ENCODE measurements at places on chromosomes 2 and 18. TPM values are rescaled to one million over a fixed set of nuclear protein-coding genes. Genes with fewer than 3 reads are reported as not detected.

INPP5D gene
- total RNA-seq = 126 TPM

DNA sequence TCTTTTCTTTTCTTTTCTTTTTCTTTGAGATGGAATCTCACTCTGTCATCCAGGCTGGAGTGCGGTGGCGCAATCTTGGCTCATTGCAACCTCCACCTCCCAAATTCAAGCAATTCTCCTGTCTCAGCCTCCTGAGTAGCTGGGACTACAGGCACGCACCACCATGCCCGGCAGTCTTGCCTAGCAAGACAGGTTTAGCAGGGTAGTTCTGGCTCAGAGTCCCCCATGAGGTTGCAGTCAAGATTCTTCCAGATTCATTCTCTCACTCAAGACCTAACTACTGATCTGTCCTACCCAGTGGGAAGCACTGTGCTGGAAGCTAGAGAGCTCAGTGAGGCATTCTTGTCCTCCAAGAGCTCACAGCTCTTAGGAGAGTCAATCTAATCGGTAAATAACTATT is 17.6 kb upstream of the ZAP70 start:
- H3K4me1 ChIP-seq = no peaks in the 10 kb centered on the region
- H3K4me3 ChIP-seq = no peak overlapping the region
- no peak for DNase-seq

DNA sequence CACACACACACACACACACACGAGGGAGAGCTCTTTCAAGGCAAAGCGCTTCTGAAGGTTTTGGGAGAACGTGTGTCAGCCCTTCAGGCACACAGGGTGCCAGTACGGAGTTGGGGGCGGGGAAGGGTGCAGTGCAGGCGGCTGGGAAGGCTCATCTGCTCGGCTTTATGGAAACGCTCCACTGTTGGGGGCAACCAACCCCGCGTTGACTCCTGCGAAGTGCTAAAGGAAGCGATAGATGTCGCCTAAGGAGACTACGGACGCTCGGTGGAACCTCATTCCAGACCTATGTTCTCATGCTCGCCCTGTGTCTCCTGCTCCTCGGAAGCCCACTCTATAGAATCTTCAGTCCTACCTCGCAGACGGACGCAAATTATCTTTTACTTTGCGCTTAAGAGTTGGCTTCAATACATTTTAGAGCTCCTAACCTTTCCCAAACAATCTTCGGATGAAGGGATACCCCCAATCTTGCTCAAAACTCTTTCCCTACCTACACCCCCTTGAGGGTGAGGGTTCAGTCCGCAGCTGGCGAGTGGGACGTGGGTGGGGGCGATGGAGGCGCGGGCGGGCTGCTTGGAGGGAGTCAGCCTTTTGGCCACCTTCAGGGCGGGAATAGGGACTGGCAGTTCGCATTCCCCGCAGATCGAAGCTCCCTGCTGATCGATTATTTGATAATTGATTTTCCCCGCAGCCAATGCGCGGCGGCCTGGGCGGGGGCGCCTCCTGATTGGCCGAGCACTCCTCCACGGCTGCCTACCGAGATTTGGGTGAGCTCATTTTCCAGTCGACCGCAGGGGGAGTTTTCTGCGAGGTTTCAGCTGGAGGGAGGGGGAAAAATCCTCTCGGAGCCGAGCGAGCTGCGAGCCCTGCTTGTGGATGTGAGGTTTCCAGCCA is 1.9 kb upstream of the MEIS1 start:
- H3K4me1 ChIP-seq = no peaks in the 10 kb centered on the region
- 0 out of 2 replicates have a peak overlapping the region, but pooled peaks have one; percentile 57 for H3K4me3 ChIP-seq
- peaks cover 29% of the 10 kb centered on the region for H3K27me3 ChIP-seq
- no peak for DNase-seq
- no peaks in the 10 kb centered on the region for H3K36me3 ChIP-seq

- peaks cover 28% of the 10 kb centered on the region for H3K4me1 ChIP-seq
- no peaks in the 10 kb centered on the region for H3K27me3 ChIP-seq
- no peak for DNase-seq
- H3K27ac ChIP-seq = no peak overlapping the region
- no peak overlapping the region for H3K4me3 ChIP-seq
- H3K36me3 ChIP-seq = no peaks in the 10 kb centered on the region
These were observed 21.6 kb upstream of the SP3 start for GRCh38 chr2:173986805-173987204.

GALR1 gene
- not detected for total RNA-seq

DNA sequence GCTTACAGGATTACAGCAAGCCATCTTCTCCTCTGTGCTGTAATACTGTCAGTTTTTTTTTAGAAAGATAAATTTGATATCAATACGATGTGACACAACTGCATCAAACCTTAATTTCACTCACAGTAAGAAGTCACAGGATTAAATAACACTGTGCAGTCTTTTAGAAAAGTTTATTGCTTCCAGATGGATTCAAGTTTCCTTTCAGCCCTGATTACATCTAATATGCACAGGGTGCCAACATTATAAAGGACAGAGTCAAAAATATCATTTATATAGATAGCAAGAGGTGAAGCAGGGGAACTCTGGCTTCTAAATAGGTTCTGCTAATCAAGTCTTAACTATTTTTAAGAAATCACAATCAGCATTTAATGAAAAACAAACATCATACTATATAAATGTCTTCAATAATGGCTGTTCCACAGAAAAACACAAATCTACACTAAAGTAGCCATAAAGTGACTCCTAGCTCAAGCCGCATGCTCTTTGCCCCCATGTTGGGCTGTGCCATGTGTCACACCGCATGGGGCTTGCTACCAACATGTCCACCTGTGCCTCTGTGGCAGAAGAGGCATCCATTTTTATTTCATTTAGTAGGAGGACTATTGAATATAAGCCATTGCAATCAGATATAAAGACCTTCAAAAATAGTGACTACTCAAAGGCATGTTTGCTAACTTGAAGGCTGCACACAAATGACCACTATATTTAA is 35.0 kb downstream of the CERKL start:
- H3K27me3 ChIP-seq = peaks cover 3% of the 10 kb centered on the region
- no peak overlapping the region for H3K4me3 ChIP-seq
- DNase-seq = no peak
- H3K27ac ChIP-seq = no peak overlapping the region
- H3K4me1 ChIP-seq = no peaks in the 10 kb centered on the region

COPS9 gene
- 125 TPM for total RNA-seq

RUFY4 gene
- 2.7 TPM for total RNA-seq

CFAP221 gene
- total RNA-seq = not detected

DNA sequence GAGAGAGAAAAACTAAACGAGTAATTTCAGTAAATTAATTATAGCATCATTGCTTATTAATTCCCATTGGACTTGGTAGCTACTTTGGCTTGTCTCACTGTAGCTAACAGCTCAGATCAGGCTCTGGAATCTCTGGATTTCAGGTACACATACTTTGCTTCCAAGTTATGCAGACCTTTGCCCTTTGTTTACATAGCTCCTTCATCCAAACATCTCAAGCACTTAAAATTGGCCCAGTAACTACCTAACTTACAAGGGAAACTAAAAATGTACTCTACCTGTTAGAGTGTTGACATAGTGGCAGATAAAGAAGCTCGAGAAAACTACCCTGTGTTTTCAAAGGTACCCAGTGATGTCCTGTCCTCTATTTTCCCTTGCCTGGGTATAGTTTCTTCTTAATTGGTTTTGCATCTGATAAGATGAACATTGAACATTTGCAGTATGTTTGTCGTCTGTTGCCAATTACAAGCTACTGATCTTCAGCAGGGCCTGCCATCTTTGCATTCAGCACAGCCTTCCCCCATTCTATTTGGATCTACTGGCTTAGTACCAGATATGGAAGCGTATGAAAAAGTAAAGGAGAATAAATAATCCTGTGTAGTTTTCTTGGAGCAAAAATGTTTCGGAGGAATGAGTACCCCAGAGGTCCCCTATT is 601.5 kb upstream of the FANCL start:
- no peaks in the 10 kb centered on the region for H3K4me1 ChIP-seq
- H3K4me3 ChIP-seq = no peak overlapping the region
- no peak overlapping the region for H3K27ac ChIP-seq
- DNase-seq = no peak
- H3K36me3 ChIP-seq = no peaks in the 10 kb centered on the region

GRCh38 chr2:85999061-85999831 is 106.4 kb downstream of the POLR1A start:
- H3K27me3 ChIP-seq = no peaks in the 10 kb centered on the region
- H3K27ac ChIP-seq = peak overlapping the region; percentile 93
- peaks cover 63% of the 10 kb centered on the region for H3K4me1 ChIP-seq

- no peak for DNase-seq
- H3K27me3 ChIP-seq = no peaks in the 10 kb centered on the region
These were observed 19.4 kb upstream of the KIF1A start for GRCh38 chr2:240839152-240840143.

DNA sequence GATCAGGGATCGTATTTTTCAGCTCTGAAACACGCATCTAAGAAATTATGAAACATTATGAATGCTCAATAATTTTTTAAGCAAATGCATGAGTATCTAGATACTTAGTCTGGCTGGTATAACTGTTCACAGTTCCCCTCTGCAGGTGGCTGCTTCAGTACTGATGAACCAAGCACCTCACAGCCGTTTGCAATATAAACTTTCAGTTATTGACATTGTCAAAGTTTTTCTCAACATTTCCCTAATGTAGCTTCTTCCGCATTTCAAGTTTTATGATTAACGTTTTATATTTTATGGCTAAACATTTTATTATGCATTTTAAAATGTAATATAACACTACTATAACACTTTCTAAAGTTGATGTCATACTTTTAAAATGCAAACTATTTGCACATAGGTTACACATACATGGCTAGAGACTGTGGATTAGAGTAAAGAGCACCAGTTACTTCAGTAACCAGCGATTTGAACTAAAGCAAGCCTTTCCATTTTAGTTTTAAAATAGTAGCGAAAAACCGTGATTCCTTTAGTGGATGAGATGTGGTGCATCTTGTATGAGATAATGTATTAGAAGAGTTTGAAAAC is 495.4 kb downstream of the XIRP2 start:
- H3K27ac ChIP-seq = no peak overlapping the region
- H3K36me3 ChIP-seq = no peaks in the 10 kb centered on the region
- H3K4me3 ChIP-seq = no peak overlapping the region
- H3K4me1 ChIP-seq = no peaks in the 10 kb centered on the region
- no peak for DNase-seq
- H3K27me3 ChIP-seq = no peaks in the 10 kb centered on the region

GRCh38 chr2:67489396-67489795 is 92.3 kb downstream of the ETAA1 start:
- no peaks in the 10 kb centered on the region for H3K4me1 ChIP-seq
- no peak overlapping the region for H3K27ac ChIP-seq
- DNase-seq = no peak
- H3K36me3 ChIP-seq = no peaks in the 10 kb centered on the region
- no peaks in the 10 kb centered on the region for H3K27me3 ChIP-seq
- no peak overlapping the region for H3K4me3 ChIP-seq

GRCh38 chr2:48232351-48232750 is 297.6 kb upstream of the STON1 start:
- no peaks in the 10 kb centered on the region for H3K27me3 ChIP-seq
- H3K4me3 ChIP-seq = no peak overlapping the region
- H3K4me1 ChIP-seq = peaks cover 16% of the 10 kb centered on the region
- no peak overlapping the region for H3K27ac ChIP-seq
- H3K36me3 ChIP-seq = no peaks in the 10 kb centered on the region

- DNase-seq = no peak
- H3K4me1 ChIP-seq = no peaks in the 10 kb centered on the region
These were observed 1100.4 kb upstream of the SLC39A10 start for GRCh38 chr2:194556629-194557028.

DOK1 gene
- 82.2 TPM for total RNA-seq

DNA sequence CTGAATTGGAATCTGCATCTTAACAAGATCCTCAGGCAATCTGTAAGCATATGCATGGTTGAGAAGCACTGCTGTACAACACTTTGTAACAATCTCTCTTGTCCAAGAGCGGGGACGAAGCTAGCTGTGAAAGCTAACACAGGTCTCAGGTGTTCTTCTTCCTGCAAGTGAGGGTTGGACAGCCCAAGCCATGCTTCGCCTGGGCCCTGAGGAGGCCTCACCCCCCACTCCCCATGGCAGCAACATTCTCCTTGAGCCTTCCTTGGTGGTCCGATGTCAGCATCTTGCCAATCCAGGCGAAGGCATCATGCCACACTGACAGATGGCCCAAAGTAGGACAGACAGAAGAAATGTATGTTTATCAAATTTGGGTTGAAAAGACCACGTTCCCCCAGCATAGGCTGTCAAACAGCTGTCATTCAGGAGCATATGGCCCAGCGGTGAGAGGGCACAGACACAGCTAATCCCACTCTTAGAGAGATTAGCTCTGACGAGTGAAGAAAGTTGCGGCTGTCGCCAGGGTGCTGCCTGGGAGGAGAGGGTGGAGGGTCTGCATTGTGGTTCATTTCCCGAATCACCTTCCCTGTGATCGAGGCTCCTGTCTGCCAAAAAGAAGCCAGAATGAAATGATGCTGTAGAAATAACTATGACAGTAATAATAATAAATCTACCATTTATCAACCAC is 344.7 kb downstream of the MYCN start:
- DNase-seq = no peak
- H3K4me3 ChIP-seq = no peak overlapping the region
- H3K27me3 ChIP-seq = no peaks in the 10 kb centered on the region
- no peaks in the 10 kb centered on the region for H3K4me1 ChIP-seq

- no peak for DNase-seq
- H3K36me3 ChIP-seq = no peaks in the 10 kb centered on the region
- H3K4me3 ChIP-seq = no peak overlapping the region
- H3K27ac ChIP-seq = no peak overlapping the region
- no peaks in the 10 kb centered on the region for H3K27me3 ChIP-seq
These were observed 94.9 kb upstream of the GATA6 start for GRCh38 chr18:22074282-22075070.

PRKAG3 gene
- total RNA-seq = not detected

DNA sequence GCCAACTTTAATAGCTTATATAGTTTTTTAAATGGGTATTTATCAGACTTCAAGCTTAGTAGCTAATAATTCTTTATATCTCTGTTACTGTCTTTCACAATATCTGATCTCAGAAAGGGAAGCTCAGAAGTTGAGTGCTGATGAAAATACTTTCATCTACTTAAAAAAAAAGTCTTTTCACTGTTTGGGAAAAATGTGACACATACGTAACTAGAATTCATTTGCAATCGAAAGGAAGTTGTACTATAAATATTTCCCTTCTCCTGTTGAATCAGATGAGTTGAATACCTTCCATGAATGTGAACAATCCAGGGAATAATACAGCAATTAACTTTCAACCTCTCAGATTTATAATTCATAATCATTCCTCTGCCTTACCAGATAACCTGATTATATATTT is 811 bp upstream of the SCG2 start:
- no peak overlapping the region for H3K4me3 ChIP-seq
- no peak for DNase-seq
- no peaks in the 10 kb centered on the region for H3K36me3 ChIP-seq
- H3K27ac ChIP-seq = no peak overlapping the region

UGT1A6 gene
- total RNA-seq = not detected

FAM98A gene
- 75.0 TPM for total RNA-seq

UGT1A4 gene
- total RNA-seq = 0.21 TPM

GRCh38 chr2:206472094-206472493 is 28.8 kb downstream of the ADAM23 start:
- no peaks in the 10 kb centered on the region for H3K27me3 ChIP-seq
- H3K4me3 ChIP-seq = no peak overlapping the region
- peaks cover 6% of the 10 kb centered on the region for H3K4me1 ChIP-seq
- no peaks in the 10 kb centered on the region for H3K36me3 ChIP-seq
